ENCODE measurements at places on chromosomes 12 and 14. TPM values are rescaled to one million over a fixed set of nuclear protein-coding genes. Genes with fewer than 3 reads are reported as not detected.

Gene PARPBP
- 3.5 TPM for total RNA-seq

Gene FAM181A
- total RNA-seq: not detected

Gene AKAP3
- total RNA-seq: 4.5 TPM

Gene ASCL1
- 0.17 TPM for total RNA-seq

Gene ZNF664
- 43.5 TPM for total RNA-seq

GRCh38 chr12:80939231-80939950, 1.7 kb upstream of the LIN7A start:
- DNase-seq: no peak
- no peak overlapping the region for H3K27ac ChIP-seq
- H3K4me3 ChIP-seq: no peak overlapping the region
- peaks cover 4% of the 10 kb centered on the region for H3K4me1 ChIP-seq

DNA sequence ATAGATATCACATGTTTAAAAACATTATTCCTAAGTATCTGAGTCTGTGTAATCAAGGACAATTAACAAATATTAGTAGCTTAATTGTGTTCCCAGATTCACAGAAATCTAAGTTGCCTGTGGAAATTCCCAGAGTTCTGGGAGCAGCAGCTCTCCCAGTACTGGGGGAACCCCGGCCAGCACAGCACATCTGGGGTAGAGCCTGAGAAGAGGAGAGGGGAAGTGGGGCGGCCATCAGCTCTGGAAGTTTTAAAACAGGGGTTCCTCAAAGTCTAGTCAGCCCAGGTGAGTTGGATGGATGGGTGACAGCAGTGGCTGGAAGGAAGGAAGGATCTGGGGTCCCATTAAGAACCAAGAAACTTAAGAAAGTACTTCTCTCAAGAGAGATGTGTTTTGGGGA, 24.6 kb downstream of the PRICKLE1 start:
- H3K4me3 ChIP-seq: no peak overlapping the region
- no peaks in the 10 kb centered on the region for H3K27me3 ChIP-seq
- no peaks in the 10 kb centered on the region for H3K36me3 ChIP-seq
- DNase-seq: no peak
- H3K27ac ChIP-seq: no peak overlapping the region

- DNase-seq: no peak
- no peaks in the 10 kb centered on the region for H3K27me3 ChIP-seq
- no peak overlapping the region for H3K4me3 ChIP-seq
- H3K27ac ChIP-seq: no peak overlapping the region
- H3K4me1 ChIP-seq: peaks cover 12% of the 10 kb centered on the region
Measured at GRCh38 chr12:12823300-12823699, 10.2 kb downstream of the DDX47 start.

DNA sequence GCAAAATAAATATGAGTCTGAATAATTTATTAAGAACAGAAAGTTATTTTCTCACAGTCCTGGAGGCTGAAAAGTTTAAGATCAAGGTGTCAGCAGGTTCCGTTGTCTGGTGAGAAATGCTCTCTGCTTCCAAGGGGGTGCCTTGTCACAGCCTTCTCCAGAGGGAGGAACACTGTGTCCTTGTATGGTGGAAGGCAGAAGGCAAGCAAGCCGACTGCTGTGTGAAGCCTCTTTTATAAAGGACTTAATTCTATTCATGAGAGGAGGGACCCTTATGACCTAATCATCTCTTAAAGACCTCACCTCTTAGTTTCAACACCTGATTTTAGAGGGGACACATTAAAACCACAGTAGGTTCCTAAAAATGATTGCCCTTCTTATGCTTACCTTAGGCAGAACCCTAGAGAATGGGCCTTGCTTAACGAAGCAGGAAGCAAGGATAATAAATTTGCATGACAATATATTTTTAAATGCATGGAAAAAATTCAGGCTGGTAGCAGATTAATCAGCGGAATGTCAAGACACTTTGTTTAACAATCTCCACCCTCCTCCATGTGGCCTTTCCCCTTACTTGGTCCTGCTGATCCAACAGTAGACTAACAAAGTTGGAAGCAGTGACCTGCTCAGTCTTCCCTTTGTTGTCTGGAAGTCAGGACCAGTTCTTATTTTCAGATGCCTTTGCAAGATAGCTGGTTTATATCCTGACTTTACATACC, 154.9 kb downstream of the DYRK2 start:
- no peaks in the 10 kb centered on the region for H3K27me3 ChIP-seq
- DNase-seq: no peak
- H3K36me3 ChIP-seq: no peaks in the 10 kb centered on the region
- no peak overlapping the region for H3K27ac ChIP-seq

DNA sequence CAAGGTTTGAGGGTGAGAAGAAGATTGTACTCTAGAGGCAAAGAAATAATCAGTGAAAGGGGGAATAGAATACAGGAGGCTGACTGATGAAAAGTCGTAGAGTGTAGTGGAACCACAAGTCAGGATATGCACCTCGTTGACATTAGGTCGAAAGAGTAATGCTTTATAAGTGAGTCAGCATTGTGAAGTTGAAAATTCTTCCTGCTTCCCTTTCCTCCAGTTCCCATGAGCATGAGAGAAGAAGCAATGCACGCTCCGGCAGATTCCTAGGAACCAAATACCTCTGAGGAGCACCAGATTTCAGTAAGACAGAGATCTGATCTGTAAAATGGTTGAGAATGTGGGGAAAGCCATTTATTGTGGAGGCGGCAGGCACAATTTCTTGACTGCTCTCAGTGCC, 16.5 kb downstream of the CCER1 start:
- no peak overlapping the region for H3K4me3 ChIP-seq
- H3K4me1 ChIP-seq: no peaks in the 10 kb centered on the region
- no peaks in the 10 kb centered on the region for H3K27me3 ChIP-seq
- no peak for DNase-seq

DNA sequence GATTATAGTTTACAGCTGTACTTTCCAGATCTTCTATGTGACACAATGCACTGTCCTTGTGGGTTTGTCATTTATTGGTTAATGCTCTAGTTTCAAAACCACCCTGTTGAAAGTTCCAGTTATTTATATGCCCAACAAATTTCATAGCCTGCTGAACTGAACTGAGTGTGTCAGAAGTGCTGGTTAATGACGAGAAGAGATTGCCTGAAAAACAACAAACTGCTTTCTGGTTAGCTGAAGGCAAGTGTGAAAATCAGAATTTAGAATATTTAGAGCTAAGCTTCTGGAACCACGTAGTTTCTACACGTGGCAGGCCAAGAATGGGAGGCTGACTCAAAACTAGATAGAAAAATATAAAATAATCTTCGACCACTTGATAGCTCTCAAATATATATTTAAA, 19.1 kb upstream of the RIN3 start:
- DNase-seq: no peak
- H3K27me3 ChIP-seq: no peaks in the 10 kb centered on the region
- H3K27ac ChIP-seq: no peak overlapping the region
- no peaks in the 10 kb centered on the region for H3K36me3 ChIP-seq
- no peak overlapping the region for H3K4me3 ChIP-seq

DNA sequence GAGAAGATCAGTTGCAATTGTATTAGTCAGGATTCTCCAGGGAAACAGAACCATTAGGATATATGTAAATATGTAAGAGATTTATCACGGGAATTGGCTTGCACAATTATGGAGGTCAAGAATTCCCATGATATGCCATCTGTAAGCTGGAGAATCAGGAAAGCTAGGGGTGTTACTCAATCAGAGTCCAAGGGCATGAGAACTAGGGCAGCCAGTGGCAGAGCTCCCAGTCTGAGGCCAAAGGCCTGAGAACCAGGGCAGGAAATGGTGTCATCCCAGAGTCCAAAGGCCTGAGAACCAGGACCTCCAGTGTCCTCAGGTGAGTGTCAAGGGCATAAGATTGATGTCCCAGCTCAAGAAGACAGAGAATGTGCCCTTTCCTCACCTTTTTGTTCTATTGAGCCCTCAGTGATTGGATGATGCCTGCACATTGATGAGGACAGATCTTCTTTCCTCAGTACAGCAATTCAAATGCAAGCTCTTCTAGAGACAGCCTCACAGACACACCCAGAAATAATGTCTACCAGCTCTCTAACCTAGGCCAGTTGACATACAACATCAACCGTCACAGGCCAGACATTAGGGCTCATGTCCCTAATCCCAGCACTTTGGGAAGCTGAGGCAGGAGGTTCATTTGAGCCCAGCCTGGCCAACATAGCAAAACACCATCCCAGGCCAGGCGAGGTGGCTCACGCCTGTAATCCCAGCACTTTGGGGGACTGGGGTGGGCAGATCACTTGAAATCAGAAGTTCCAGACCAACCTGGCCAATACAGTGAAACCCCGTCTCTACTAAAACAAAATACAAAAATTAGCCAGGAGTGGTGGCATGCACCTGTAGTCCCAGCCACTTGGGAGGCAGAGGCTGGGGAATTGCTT, 34.9 kb upstream of the ZNF740 start:
- no peak overlapping the region for H3K27ac ChIP-seq
- H3K36me3 ChIP-seq: no peaks in the 10 kb centered on the region
- H3K4me3 ChIP-seq: no peak overlapping the region
- peak; percentile 40 for DNase-seq
- H3K27me3 ChIP-seq: no peaks in the 10 kb centered on the region
- H3K4me1 ChIP-seq: no peaks in the 10 kb centered on the region

DNA sequence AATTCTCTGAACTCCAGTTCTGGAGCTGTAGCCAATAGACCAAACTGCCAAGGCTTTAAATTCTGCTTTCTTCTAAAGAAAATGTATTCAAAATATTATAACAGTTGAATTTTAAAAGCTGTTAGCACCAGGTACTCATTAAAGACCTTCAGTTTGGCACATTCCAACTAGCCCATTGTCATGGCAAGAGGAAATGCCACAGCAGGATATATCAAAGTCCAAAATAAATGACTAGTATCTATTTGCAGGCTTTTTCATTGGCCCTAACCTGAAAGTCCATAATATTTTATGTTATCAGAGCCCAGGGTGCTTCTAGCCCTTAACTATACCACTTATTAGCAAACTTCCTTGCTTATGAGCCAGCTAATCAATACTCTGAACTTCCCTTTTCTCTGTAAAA, 3.1 kb upstream of the RIC8B start:
- no peak overlapping the region for H3K27ac ChIP-seq
- H3K4me3 ChIP-seq: no peak overlapping the region
- DNase-seq: no peak
- peaks cover 27% of the 10 kb centered on the region for H3K4me1 ChIP-seq

- no peak for DNase-seq
- H3K4me3 ChIP-seq: no peak overlapping the region
- H3K27ac ChIP-seq: no peak overlapping the region
- no peaks in the 10 kb centered on the region for H3K36me3 ChIP-seq
- no peaks in the 10 kb centered on the region for H3K27me3 ChIP-seq
Measured at GRCh38 chr14:41718477-41719166, 111.9 kb downstream of the LRFN5 start.

GRCh38 chr12:30930238-30930637, 3.7 kb downstream of the TSPAN11 start:
- H3K4me1 ChIP-seq: no peaks in the 10 kb centered on the region
- no peak overlapping the region for H3K4me3 ChIP-seq
- no peaks in the 10 kb centered on the region for H3K36me3 ChIP-seq
- H3K27me3 ChIP-seq: peaks cover 14% of the 10 kb centered on the region
- no peak overlapping the region for H3K27ac ChIP-seq
- DNase-seq: no peak

DNA sequence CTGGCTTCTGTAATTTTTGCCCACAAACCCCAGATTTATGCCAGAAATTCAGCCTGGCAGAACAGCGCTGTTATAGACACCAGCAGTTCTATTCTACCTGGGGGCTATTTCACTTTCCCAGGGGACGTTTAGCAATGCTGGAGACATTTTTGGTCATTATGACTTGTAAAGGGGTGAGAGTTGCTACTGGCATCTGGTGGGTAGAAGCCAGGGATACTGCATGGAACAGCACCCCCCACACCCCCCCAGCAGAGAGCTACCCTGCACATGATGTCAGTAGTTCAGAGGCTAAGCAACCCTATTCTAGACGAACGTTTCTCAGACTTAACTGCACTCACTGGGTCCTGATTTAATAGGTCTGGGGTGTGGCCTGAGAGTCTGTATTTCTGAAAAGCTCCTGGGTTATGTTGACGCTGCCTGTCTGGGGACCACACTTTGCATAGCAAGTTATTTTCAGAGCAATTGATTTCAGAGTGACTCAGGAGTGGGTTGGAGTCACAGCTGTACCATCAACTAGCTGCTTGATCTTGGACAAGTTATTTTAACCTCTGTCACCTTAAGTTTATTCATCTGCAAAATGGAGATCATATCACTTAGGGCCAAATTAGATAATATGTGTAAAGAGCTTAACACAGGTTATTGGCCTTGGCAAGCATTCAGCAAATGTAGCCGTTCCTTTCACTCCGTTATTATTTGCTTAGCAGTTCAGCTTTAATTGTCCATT, 48.5 kb downstream of the CHST11 start:
- peaks cover 4% of the 10 kb centered on the region for H3K4me1 ChIP-seq
- H3K27ac ChIP-seq: no peak overlapping the region
- no peaks in the 10 kb centered on the region for H3K36me3 ChIP-seq
- no peak overlapping the region for H3K4me3 ChIP-seq
- DNase-seq: no peak

DNA sequence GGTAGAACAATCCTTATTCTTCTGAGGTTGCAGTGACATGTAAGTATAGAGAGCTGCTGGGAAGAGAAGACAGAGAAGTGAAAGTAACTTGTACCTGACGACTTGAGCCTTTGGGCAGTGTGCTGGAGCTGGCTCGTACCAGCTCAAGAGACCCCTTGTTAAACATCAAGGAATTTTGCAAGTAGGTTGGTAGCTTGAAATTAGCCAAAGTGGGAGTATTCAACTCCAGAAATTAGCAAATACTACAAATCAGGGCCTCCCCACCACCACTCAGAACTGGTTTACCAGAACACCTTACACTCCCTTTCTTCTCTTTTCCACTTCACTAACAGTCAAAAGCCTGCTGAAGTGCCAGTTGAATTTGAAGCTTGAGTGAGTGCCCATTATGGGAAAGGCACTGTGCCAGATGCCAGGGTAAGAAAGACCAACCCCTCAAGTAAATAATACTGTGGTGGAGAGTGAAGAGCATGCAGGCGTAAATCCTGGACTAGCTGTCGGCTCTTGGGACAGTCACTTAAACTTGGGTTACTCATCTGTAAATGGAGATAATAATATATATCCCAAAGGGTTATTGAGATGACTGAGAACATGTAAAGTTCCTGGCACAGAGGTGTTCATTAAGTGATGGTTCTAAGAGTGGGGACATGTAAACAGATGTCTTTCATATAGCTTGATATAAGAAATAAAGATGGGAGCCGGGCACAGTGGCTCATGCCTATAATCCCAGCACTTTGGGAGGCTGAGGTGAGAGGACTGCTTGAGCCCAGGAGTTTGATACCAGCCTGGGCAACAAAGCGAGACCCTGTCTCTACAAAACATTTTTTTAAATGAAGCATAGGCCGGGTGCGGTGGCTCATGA, 27.0 kb upstream of the EID3 start:
- H3K27ac ChIP-seq: peak overlapping the region; percentile 83
- peaks cover 4% of the 10 kb centered on the region for H3K4me1 ChIP-seq
- peak overlapping the region; percentile 17 for H3K4me3 ChIP-seq
- H3K27me3 ChIP-seq: no peaks in the 10 kb centered on the region
- H3K36me3 ChIP-seq: no peaks in the 10 kb centered on the region

- no peak overlapping the region for H3K4me3 ChIP-seq
- no peaks in the 10 kb centered on the region for H3K27me3 ChIP-seq
- no peaks in the 10 kb centered on the region for H3K36me3 ChIP-seq
- no peak overlapping the region for H3K27ac ChIP-seq
Measured at GRCh38 chr12:45586486-45586885, 143.0 kb upstream of the ARID2 start.

GRCh38 chr12:107929436-107929835, 154.9 kb downstream of the ASCL4 start:
- no peak overlapping the region for H3K4me3 ChIP-seq
- H3K27ac ChIP-seq: no peak overlapping the region
- peaks cover 5% of the 10 kb centered on the region for H3K4me1 ChIP-seq
- H3K36me3 ChIP-seq: no peaks in the 10 kb centered on the region
- peak; percentile 48 for DNase-seq

- H3K27ac ChIP-seq: no peak overlapping the region
- DNase-seq: no peak
- no peaks in the 10 kb centered on the region for H3K36me3 ChIP-seq
- no peak overlapping the region for H3K4me3 ChIP-seq
- H3K27me3 ChIP-seq: no peaks in the 10 kb centered on the region
Measured at GRCh38 chr12:71958993-71959578, 20.4 kb downstream of the TPH2 start.

Data from adrenal gland (tissue), 19 donors.